ENCODE measurements at places on chromosomes 6 and 20. TPM values are rescaled to one million over a fixed set of nuclear protein-coding genes. Genes with fewer than 3 reads are reported as not detected.

DNA sequence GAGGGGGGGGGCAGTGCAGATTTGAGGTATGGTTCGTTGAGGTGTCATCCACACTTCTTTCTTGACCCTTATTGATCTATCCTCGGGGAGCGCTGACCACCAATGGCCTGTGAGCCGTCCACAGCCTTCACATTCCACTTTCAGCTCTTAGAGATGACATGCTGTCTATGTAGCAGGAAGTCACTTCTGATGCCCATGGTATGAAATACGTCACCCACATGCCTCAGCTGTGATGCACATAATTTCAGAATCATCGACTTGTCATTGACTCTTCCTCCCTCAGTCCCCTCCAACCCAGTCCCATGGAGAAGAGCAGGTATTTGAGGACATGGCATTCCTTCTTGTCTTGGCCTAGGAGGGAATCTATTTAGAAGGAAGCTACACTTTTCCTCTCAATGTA lies 4.7 kb upstream of the ADGRF5 start:
- no peak for DNase-seq

ANGPT4 gene
- 3.0 TPM for total RNA-seq

DNA sequence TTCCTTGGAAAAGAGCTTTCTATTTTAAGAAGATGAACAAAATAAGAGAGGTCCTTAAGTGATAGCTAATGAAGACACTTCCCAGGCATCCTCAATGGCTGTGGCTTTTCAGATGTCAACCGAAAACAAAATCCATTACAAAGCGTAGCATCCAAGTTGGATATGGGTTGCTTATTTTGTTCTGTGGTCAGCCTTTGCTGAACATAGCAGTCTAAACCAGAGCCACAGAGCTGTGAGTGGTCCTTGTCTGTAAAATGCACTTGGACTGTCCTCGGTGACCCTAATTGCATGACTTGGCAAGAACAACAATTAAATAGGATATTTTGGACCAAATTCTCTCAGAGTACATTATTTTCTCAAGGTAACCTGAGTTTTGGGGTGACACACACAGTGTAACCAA lies 10.4 kb upstream of the BFSP1 start:
- no peak for DNase-seq

DNA sequence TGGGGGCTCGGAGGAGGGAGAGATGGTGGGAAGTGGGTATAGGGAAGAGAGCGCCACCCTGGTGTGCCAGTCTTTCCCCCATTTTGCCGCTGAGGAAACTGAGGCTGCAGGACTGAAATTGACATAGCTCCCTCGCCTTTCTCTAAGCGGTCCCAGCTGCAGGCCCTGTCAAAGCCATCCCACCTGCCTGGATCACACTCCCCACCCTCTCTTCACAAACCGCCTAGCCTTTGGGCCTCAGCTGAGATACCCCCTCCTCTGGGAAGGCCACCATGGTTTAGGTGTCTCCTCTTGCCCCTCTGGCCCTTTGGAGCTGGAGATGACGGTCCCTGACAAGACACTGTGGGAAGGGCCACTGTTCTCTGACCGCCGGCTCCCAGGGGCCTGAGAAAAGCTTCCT lies 16.9 kb downstream of the SRC start:
- no peak for DNase-seq

- no peak for DNase-seq
Observed at GRCh38 chr20:38995536-38996044, 33.4 kb downstream of the DHX35 start.

Measured in upper lobe of left lung (tissue), 6 donors.